ENCODE measurements at places on chromosomes 11 and 22.

DNA sequence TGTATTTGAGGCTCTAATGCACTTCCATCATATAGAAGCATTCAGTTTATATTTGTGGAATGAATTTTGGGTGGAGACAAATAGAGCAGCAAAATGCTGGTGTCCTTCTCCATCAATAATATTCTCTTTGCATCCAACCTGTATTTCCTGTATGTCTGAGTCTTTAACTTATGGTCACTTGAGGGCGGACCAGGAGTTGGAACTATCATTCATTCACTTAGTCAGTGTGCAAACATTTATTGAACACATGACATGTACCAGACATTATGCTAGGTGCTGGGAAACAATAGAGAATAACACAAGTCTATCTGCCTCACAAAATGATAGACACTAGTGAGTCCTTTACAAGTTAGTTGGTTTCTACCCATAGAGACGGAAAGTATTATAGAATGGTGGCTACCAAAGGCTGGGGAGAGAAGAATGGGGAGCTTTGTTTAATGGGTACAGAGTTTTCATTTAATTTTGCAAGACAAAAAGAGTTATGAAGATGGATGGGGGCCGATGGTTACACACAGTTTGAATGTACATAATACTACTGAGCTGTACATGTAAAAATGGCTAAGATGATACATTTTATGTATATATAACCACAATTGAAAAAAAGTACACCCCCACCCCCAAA is 4.6 kb upstream of the TMEM123 start:
- peaks cover 13% of the 10 kb centered on the region for H3K4me1 ChIP-seq
- H3K27ac ChIP-seq: no peak overlapping the region
- DNase-seq: no peak
- H3K27me3 ChIP-seq: no peaks in the 10 kb centered on the region
- H3K36me3 ChIP-seq: no peaks in the 10 kb centered on the region

- H3K4me1 ChIP-seq: peaks cover 18% of the 10 kb centered on the region
- no peaks in the 10 kb centered on the region for H3K27me3 ChIP-seq
- no peak for DNase-seq
Observed at GRCh38 chr22:37416389-37416788, 10.9 kb downstream of the ELFN2 start.

- DNase-seq: no peak
- no peaks in the 10 kb centered on the region for H3K27me3 ChIP-seq
- no peaks in the 10 kb centered on the region for H3K36me3 ChIP-seq
- no peaks in the 10 kb centered on the region for H3K4me1 ChIP-seq
Observed at GRCh38 chr11:91041626-91042025, 818.8 kb upstream of the CHORDC1 start.

- H3K27ac ChIP-seq: no peak overlapping the region
- no peaks in the 10 kb centered on the region for H3K27me3 ChIP-seq
- DNase-seq: no peak
- H3K4me3 ChIP-seq: no peak overlapping the region
- H3K4me1 ChIP-seq: no peaks in the 10 kb centered on the region
Observed at GRCh38 chr11:5546457-5546856, 1.9 kb downstream of the OR52H1 start.

DNA sequence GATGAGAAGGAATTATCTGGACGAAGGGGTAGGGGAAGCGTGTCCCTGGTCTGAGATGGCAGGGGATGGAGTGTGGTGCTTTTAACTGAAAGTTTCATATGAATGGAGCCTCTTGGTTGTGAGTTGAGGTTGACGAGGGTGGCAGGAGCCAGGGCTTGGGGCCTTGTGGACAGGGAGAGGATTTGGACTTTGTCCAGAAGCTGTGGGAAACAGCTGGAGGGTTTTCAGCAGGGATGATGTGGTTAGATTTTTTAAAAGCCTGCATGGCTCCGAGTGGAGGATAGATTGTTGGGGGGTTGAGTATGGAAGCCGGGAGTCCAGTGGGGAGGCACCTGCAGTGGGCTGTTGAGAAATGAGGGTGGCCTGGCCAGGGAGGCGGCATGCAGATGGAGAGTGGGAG is 24.8 kb downstream of the MYO7A start:
- no peaks in the 10 kb centered on the region for H3K36me3 ChIP-seq
- peak overlapping the region; percentile 25 for H3K27ac ChIP-seq
- no peaks in the 10 kb centered on the region for H3K27me3 ChIP-seq

DNA sequence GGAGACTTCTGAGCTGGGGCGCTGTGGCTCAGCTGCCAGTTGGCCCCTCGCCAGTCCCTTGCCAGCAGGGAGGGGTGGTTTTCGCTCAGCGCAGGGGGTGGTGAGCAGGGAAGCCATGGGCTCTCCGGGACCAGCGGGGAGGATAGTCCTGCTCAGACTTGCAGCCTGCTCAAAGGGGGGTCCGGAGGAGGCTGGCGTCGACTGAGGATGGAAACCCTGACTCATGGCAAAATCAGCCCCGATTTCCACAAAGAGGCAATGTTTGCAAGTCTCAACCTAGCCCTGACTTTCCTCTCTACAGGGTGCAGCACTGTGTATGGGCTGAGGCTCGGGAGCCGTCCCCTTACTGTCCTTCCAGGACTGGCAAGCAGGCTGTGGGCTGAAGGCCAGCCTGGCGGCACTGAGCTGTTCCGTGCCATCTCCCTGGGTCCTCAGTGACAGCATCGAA is 35.1 kb downstream of the FBLN1 start:
- no peaks in the 10 kb centered on the region for H3K4me1 ChIP-seq
- no peak for DNase-seq
- H3K36me3 ChIP-seq: no peaks in the 10 kb centered on the region
- H3K27ac ChIP-seq: no peak overlapping the region

GRCh38 chr11:34893416-34893815 is 22.8 kb downstream of the APIP start:
- no peaks in the 10 kb centered on the region for H3K27me3 ChIP-seq
- H3K36me3 ChIP-seq: no peaks in the 10 kb centered on the region
- H3K27ac ChIP-seq: no peak overlapping the region
- no peak for DNase-seq
- H3K4me1 ChIP-seq: no peaks in the 10 kb centered on the region

- H3K27ac ChIP-seq: no peak overlapping the region
- H3K4me1 ChIP-seq: no peaks in the 10 kb centered on the region
- H3K36me3 ChIP-seq: no peaks in the 10 kb centered on the region
- no peak overlapping the region for H3K4me3 ChIP-seq
- no peaks in the 10 kb centered on the region for H3K27me3 ChIP-seq
Observed at GRCh38 chr11:73429121-73429750, 53.0 kb downstream of the RELT start.

- H3K27me3 ChIP-seq: peaks cover 4% of the 10 kb centered on the region
- H3K4me1 ChIP-seq: peaks cover 13% of the 10 kb centered on the region
- no peak for DNase-seq
- no peaks in the 10 kb centered on the region for H3K36me3 ChIP-seq
Observed at GRCh38 chr11:77416357-77416756, 57.5 kb downstream of the PAK1 start.

DNA sequence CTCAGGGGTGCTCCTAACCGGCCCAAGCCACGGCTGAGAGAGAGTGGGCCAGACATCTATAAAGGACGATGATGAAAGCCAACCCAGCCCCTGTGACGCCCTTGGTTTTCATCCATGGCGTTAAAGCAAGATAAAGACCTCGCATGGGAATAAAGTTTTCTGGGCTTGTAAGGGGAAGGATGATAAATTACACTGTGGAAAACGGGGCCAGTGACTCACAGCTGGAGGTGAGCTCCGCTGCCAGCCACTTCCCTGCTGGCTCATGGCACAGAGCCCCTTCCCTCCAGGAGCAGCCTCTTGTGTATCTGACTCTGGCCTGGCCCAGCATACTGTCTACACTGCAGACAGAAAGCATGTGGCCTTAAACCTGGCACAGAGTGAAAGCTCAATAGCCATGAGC is 503.2 kb upstream of the B3GAT1 start:
- no peaks in the 10 kb centered on the region for H3K27me3 ChIP-seq
- no peaks in the 10 kb centered on the region for H3K36me3 ChIP-seq
- H3K4me1 ChIP-seq: no peaks in the 10 kb centered on the region
- H3K27ac ChIP-seq: no peak overlapping the region
- DNase-seq: no peak

DNA sequence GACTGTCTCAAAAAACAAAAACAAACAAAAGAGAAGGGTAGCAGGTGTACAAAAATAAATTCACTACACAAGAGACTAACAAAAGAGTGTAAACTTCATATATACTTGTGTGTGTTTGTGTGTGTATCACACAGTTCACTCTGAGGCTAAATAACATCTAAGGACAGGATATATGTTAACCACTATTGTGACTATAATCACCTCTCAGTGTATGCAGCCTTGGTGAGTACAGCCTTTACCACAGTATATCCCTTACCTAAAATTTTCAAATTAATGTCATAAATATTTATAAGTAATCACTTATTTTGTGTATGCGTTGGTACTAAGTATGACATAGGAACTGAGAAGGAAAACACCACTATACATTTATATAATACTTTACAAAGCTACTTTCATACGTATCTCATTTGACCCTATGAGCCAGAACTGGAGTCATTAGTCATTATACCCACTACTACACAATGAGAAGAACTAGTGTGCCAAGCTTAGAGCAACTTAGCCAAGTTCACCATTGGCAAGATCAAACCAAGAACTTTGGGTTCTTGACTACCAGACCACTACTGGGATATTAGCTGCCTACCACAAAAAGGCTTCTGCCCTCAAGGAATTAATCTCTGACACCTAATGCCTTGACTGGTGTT is 116.7 kb downstream of the SGSM3 start:
- H3K4me1 ChIP-seq: peaks cover 10% of the 10 kb centered on the region
- H3K4me3 ChIP-seq: no peak overlapping the region
- DNase-seq: no peak
- no peaks in the 10 kb centered on the region for H3K27me3 ChIP-seq

DNA sequence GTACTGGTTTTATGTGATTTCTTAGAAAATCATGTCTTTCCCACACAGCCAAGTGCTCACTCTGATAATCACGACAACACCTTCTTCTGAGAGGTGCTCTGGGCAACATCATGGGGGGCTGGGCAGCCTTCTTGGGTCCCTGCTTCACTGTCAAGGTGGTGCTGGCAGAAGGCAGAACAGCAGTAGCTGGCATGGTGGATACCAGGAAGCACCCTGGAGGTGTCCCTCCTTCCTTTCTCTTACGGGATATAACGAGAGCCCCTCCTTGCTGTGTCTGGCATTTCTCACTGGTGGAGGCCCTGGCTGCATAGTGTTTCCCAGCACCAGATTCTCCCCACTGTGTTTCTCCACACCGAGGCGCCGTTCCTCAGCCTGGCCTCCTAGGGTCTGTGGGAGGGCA is 60.9 kb downstream of the SCN3B start:
- no peaks in the 10 kb centered on the region for H3K27me3 ChIP-seq
- H3K4me1 ChIP-seq: no peaks in the 10 kb centered on the region
- DNase-seq: no peak
- H3K27ac ChIP-seq: no peak overlapping the region
- H3K36me3 ChIP-seq: no peaks in the 10 kb centered on the region

- no peaks in the 10 kb centered on the region for H3K27me3 ChIP-seq
- no peaks in the 10 kb centered on the region for H3K4me1 ChIP-seq
- no peak overlapping the region for H3K4me3 ChIP-seq
- no peaks in the 10 kb centered on the region for H3K36me3 ChIP-seq
- no peak overlapping the region for H3K27ac ChIP-seq
- DNase-seq: no peak
Observed at GRCh38 chr11:40952479-40952878, 507.0 kb downstream of the LRRC4C start.

DNA sequence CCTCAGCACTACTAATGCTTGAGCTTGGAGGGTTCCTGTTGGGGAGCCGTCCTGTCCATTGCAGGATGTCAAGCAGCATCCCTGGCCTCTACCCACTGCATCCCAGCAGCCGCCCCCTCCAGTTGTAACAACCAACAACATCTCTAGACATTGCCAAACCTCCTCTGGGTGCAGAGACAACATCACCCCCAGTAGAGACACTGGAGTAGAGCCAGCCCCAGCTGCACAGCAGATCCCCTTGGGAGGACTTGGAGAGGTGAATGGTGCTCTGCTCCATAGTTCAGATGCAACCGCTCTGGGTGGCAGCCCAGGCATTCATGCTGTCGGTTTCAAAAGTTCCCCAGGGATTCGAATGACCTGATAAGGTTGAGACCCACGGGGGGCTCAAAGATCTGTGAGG is 259.0 kb downstream of the MN1 start:
- H3K27me3 ChIP-seq: no peaks in the 10 kb centered on the region
- no peak overlapping the region for H3K27ac ChIP-seq
- no peak overlapping the region for H3K4me3 ChIP-seq
- no peaks in the 10 kb centered on the region for H3K4me1 ChIP-seq

DNA sequence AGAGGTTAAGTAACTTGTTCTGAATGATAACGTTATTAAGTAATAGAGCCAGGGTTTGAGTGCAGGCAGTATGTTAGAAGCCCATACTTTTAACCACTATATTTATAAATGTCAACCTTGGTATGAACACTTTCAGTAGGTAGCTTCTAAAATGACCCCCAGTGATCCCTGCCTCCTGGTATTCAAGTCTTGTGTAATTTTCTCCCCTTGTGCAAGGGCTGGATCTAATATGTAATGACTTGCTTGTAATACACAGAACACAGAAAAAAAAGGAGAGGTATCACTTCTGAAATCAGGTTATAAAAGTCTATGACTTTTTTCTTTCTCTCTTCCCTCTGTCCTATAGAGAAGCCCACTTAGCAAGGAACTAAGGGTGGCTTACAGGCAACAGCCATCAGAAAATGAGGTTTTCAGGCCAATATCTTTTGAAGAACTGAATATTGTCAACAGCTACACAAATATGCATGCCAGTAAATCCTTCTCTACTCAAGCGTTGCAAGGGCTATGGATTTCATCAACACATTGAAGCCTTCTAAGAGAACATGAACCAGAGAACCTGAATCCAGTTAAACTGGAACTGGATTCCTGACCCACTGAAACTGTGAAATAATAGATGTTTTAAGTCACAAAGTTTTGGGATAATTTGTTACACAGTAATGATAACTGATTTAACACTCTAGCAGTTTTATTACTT is 712.3 kb downstream of the METTL15 start:
- no peak for DNase-seq
- H3K27me3 ChIP-seq: no peaks in the 10 kb centered on the region
- H3K36me3 ChIP-seq: no peaks in the 10 kb centered on the region
- no peaks in the 10 kb centered on the region for H3K4me1 ChIP-seq

- no peak overlapping the region for H3K27ac ChIP-seq
- no peaks in the 10 kb centered on the region for H3K27me3 ChIP-seq
- H3K4me1 ChIP-seq: peaks cover 41% of the 10 kb centered on the region
- H3K4me3 ChIP-seq: no peak overlapping the region
- H3K36me3 ChIP-seq: no peaks in the 10 kb centered on the region
Observed at GRCh38 chr22:31082606-31083376, 1.7 kb downstream of the SMTN start.

GRCh38 chr11:115869780-115870431 is 365.7 kb upstream of the CADM1 start:
- H3K27ac ChIP-seq: no peak overlapping the region
- peak; percentile 16 for DNase-seq
- H3K4me1 ChIP-seq: peaks cover 26% of the 10 kb centered on the region
- H3K27me3 ChIP-seq: no peaks in the 10 kb centered on the region

GRCh38 chr11:72363112-72363511 is 71.2 kb downstream of the CLPB start:
- H3K36me3 ChIP-seq: peaks cover 2% of the 10 kb centered on the region
- H3K4me1 ChIP-seq: no peaks in the 10 kb centered on the region
- no peak overlapping the region for H3K4me3 ChIP-seq

GRCh38 chr22:32991353-32992101 is 66.7 kb downstream of the SYN3 start:
- H3K27me3 ChIP-seq: no peaks in the 10 kb centered on the region
- no peaks in the 10 kb centered on the region for H3K36me3 ChIP-seq
- H3K4me1 ChIP-seq: no peaks in the 10 kb centered on the region
- H3K4me3 ChIP-seq: no peak overlapping the region

Measured in CD4-positive, CD25-positive, alpha-beta regulatory T cell (primary cell).